ENCODE measurements at places on chromosomes 4 and X.

DNA sequence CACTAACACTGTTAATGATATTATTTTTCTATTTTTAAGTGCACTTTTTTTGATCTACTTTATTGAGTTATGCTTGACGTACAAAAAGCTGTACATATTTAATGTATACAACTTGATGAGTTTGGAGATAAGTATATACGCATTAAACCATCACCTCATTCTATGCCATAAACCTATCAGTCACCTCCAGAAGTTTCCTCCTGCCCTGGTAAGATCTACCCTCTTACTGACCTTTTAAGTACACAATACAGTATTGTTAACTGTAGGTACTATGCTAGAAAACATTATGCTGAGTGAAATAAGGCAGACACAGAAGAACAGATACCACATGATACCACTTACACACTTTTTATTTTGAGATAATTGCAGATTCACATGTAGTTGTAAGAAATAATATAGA lies 36.9 kb downstream of the INTS6L start:
- DNase-seq: no peak

DNA sequence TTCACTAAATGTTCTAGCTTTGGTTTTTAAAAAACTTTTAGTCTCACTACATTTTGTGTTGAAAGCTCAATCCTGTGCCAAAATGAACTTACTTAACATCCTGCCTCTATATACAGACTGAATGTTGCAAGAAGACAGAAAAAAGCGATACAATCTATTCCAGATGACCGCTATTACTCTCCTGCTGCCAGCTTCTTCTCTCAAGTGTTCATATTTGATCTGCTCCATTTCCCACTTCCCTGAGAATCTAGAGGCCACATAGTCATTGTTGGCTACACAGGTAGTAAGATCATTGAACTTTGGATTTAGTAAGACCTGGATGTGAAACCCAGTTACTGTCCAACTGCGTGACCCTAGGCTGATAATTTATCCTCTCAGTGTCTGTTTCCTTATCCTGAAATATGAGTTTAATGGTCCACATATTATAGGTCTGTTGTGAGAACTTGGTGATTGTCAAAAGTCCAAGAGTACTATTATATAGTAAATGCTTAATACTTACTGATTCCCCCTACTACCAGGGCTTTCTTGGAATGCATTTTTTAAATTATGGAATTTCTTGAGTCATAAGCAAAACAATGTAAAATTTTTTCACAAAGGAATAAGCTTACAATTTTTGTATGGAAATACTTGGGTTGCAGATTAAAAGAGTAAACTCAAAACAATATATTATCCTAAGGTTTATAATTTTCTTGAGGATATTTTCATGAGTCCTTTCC lies 976.8 kb upstream of the ADGRL3 start:
- no peak for DNase-seq

DNA sequence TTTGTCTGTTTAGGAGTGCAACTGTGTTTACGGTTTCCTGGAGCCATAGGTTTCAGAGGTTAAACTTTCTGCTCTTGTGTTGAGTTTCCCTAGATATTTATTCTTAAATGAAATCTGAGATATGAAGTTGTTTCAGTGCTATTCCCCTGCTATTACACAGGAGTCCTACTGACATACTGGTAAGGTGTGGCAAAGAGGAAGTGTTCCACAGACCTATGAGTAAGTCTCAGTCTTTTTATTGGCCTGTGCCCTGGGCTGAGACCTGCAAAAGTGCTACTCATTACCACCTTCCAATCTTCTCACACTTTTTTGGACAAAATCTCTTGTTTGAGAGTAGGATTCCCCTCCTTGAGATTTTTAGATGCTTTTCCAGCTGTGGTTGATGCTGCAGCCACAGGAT lies 35.6 kb upstream of the MAGEA8 start:
- no peak for DNase-seq

DNA sequence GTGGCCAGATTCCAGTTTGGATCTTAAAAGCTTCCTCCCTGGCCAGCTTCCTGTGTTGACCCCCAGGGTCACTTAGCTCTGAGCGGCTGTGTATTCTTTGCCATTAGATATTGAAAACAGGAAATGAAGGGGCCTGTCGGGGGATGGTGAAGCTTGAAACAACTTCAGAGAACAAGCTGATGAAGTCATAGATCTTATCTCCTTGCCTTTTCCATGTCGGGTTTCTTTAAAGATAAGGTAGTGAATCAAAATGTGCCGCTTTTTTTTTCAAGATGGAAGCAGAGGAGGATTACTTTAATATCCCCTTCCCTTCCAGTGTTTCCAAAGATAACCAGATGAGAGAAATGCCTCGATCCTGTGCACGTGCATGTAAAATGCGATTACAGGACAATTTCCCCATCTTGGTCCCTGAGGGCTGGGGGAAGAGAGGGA lies 508.5 kb downstream of the MID1IP1 start:
- no peak for DNase-seq

- DNase-seq: no peak
Observed at GRCh38 chr4:110091434-110092140, 106.8 kb downstream of the ELOVL6 start.

GRCh38 chrX:149472625-149473024 lies 32.5 kb downstream of the IDS start:
- no peak for DNase-seq

GRCh38 chr4:168557658-168558057 lies 60.8 kb downstream of the PALLD start:
- DNase-seq: no peak

GRCh38 chrX:42720209-42720608 lies 57.8 kb downstream of the PPP1R2C start:
- DNase-seq: no peak
